Adipocyte (in vitro differentiated cells): ENCODE measurements at places on chromosomes 5 and 9.

DNA sequence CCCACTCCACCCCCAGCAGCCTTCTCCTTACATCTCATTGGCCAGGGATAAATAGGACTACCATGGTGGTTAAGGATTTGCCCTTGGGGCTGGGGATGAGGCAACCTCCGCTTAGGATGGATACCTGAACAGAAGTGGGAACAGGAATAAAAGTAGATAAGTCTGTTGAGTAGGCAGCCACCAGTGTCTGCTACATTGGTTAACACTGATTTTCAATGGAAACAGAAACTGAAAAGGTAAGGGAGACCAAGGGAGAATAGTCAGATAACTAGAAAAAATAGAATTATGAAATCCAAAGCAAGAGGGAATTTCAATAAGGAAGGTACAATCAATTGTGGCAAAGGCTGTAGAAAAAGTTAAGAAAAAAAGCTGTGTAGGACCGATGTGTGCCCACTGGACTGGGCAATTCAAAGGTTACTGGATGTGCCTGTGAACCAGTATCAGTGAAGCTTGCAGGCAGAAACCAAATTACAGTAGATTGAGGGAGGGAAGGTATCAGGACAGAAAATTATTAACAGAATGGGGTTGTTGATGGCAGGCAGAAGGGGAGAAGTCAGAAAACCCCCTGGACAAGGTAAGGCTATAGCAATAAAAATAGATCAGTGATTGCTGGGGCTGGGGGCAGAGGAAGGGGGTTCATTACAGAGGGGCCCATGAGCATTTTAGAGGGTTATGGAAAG, 48.7 kb downstream of the DNAJC21 start:
- no peak for DNase-seq

DNA sequence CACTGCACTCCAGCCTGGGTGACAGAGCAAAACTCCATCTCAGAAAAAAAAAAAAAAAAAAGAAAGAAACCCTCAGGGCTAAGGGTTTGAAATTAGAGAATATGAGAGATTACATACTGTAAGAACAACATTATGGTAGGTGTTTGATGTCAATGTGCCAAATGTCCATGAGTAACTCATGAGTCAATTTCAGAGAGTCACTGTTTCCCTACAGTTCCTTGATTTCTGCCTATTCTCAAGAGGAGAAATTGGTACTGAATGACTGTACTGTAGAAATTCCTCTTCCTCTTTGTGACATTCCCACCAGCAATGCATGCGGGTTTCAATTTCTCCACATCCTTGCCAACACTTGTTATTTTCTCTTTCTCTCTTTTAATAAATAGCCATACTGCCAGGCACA, 35.2 kb downstream of the MARVELD2 start:
- peak; percentile 57 for DNase-seq

GRCh38 chr5:69415584-69415958, 655 bp downstream of the MARVELD2 start:
- DNase-seq, result no peak

GRCh38 chr5:171871711-171872110, 86.1 kb downstream of the SMIM23 start:
- no peak for DNase-seq

DNA sequence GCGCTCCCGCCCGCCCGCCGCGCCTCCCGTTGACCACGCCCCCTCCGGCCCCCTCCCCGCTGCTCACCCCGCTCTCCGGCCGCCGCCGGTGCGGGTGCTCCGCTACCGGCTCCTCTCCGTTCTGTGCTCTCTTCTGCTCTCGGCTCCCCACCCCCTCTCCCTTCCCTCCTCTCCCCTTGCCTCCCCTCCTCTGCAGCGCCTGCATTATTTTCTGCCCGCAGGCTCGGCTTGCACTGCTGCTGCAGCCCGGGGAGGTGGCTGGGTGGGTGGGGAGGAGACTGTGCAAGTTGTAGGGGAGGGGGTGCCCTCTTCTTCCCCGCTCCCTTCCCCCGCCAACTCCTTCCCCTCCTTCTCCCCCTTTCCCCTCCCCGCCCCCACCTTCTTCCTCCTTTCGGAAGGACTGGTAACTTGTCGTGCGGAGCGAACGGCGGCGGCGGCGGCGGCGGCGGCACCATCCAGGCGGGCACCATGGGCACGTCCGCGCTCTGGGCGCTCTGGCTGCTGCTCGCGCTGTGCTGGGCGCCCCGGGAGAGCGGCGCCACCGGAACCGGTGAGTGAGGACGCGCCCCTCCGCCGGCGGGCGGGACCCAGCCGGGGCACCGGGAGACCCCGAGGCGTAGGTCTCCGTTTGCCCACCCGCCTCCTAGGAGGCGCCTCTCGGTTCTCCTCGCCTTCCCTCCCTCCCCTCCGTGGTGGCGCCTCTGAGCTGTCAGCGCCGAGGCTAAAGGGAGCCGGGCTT, at the start of gene VLDLR:
Gene VLDLR, plus strand, starts transcription at position 66 of the 739 bp plus-strand sequence. Its CDS starts 403 bp downstream, at position 469.
- peak; percentile 71 for DNase-seq

GRCh38 chr5:54873691-54874090, 111.7 kb downstream of the ESM1 start:
- DNase-seq, result no peak

- peak; percentile 68 for DNase-seq
These were observed 208.6 kb downstream of the EPB41L4A start for GRCh38 chr5:112210430-112211005.

DNA sequence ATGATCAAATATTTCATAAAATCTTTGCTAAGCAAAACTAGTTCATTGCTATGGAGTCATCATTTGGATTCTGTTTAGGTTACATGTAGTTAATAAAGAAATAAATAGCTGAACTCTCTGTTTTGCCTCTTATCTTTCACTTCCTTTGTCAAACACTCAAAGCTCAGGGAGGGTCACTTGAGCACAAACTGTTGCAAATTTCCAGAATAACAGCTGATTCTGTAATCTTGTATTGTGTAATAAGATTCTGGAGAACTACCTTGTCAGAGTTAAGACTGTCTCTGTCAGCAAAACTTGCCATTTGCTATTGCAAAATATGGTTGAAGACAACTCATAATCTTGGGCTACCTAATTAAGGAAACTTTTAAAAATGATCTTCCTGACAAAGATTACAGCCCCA, 182.0 kb upstream of the MOCS2 start:
- DNase-seq, result peak; percentile 49

DNA sequence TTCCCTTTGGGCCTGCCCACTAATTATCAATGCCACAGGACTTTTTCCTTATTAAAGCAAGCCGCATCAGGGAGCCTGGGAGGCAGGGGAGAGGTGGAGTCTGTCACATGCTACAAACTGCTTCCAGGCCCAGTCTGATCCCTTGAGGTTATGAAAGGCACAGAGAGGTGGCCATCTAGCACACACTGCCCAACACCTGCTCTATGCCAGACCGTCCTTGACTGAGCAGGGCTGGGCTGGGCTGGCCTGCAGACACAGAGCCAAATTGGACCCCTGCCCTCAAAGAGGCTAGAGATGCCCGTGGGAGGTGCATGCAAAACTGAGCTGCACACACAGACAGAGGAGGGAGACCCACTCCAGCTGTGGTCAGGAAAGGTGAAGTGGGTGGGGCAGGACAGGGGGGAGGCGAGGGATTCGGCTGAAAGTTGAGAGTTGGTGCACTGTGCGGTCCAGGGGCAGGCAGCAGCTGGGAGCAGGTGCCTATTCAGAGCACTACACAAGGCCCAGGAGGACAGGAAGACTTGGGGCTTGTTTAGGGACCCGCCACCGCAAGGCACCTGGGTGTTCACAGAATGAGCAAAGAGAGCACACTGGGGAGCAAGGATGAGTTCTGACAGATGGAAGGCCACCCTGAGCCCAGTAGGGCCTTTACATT, 36.4 kb upstream of the TCF7 start:
- DNase-seq, result no peak

DNA sequence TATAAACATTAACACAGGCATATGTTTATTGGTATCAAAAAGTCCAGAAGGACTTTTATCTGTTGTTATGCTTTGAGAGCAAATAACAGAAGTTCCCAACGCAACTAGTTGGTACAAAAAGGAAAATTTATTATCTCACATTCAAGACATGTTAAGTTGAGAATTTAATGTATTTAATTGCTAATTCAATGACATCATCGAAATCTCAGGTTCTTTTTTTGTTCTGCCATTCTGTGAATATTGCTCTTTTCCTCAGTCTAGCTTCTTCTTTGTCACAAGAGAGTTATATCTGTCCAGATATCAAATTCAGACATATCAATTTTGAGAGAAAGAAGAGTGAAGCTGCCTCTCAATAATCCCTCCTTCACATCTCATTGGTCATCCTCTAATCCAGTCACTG, 307.6 kb upstream of the PCSK5 start:
- no peak for DNase-seq

- peak; percentile 25 for DNase-seq
These were observed 193.1 kb downstream of the GLIS3 start for GRCh38 chr9:4106760-4107143.

DNA sequence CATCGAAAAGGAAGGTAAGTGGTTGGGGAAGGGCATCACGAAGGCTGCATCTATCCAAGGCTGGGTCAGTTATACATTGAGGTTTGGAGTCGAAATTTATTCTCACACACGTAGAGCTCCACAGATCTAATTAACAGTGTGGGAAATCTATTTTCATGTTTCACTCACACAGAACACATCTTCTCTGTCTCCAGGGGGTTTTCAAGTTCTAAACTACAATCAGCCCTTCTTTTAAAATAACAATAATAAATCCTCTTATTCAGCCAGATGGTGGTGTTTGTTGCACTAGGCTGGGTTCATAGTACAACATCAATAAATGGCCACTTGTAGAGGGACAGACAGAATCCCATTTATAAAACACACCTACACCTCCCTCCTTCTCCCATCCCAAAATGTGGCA, 174.5 kb upstream of the KLF9 start:
- DNase-seq, result no peak

GRCh38 chr5:54455413-54456157, at the start of gene HSPB3:
Gene HSPB3 (plus strand): TSS chr5:54455699. CDS start chr5:54455790, 91 bp downstream.
- peak; percentile 84 for DNase-seq

GRCh38 chr9:125986966-125987365, 239.8 kb downstream of the PBX3 start:
- DNase-seq, result no peak

GRCh38 chr5:53397845-53398244, 82.6 kb upstream of the FST start:
- peak; percentile 56 for DNase-seq

- peak; percentile 95 for DNase-seq
These were observed 527.2 kb downstream of the KCTD16 start for GRCh38 chr5:144697847-144698262.

DNA sequence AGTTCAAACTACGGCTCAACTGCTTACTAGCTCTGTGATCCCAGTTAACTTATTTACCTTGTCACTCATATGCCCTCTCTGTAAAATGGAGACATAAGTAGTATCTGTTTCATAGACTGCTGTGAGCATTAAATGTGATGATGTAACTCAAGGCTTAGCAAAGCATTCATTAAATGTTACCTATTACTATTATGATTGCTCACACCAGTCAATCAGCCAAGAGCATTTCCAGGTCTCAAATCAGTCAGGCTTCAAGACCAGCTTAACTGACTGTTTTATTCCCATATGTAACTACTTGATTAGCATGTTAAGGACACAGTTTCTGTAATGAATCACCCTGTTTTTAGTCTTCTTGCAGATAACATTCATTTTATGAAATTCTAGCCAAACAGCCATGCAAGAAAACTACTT, 413.3 kb downstream of the MLLT3 start:
- no peak for DNase-seq

DNA sequence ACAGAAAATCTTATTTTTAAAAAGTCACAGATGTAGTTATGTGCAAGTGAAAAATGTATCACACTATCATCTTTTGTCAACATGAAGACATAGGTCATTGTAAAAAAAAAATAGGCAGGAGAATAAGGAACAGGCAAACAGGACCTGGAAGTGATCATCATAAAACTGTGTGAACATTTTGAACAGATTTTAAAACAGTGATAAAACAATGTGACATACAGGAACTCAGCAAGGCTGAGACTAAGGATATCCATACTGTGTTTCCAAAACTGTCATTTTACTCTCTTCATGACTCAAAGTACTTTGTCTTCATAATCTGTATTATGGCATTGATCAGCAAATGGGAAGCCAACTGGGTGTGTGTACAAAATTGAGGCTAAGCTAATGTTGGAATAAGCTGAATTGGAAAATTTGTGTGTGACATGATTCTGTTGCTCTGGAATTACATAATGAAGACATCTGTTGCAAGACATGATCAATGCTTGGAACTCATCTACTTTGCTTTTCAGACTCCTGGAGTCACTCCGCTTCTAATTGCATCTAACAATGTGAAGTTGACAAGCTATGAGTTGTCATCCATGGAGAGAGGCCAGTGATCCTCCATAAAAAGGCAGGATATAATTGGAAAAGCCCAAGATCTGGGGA, 978.7 kb upstream of the NUDT12 start:
- peak; percentile 3 for DNase-seq

- no peak for DNase-seq
These were observed 106.2 kb downstream of the CMYA5 start for GRCh38 chr5:79795764-79796398.

- DNase-seq, result no peak
These were observed 17.7 kb downstream of the BRD8 start for GRCh38 chr5:138160706-138161105.

DNA sequence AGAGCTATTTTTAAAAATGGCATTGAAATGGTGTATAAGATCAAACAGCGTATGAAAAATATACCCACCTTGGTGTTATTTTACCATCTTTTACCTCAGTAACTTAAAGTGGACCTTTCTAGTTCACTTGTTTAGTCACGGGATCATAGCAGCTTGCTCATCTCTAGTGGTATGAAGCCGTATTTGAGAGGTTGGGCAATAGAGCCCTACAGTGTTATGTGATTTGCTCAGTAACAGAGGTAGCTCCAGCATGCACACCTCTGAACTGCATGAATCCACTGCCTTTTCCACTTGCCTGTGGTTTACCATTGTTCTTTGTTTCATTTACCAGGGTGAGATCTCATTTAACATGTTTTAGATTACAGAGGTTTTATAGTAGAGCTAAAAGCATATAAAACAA, 134.4 kb downstream of the ATG10 start:
- DNase-seq, result peak; percentile 59

- DNase-seq, result peak; percentile 56
These were observed 505 bp downstream of the CREB3 start for GRCh38 chr9:35732800-35733541.

DNA sequence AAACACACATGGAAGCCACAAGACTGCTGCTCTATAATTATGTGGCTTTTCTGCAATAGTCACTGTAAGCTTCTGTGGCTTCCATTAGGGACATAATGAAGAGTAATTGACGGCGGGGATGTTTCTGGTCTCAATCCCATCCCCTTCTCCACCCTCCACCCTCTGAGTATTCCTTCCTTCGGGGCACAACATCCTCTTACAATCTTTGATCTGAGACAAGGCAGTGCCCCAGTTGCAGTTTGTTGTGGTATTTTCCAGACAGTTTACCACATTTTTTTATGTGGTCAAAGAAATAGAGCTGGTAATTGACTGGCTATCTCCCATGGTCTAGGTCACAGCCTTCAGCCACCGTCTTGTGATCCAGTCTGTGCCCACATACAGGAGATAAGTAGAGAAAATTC, 277.7 kb downstream of the NR2F1-AS1 start:
- no peak for DNase-seq

- DNase-seq, result no peak
These were observed 26.2 kb upstream of the HSD17B4 start for GRCh38 chr5:119426057-119426456.

- DNase-seq, result peak; percentile 64
These were observed 612 bp upstream of the ATG10 start for GRCh38 chr5:81971111-81971711.

- no peak for DNase-seq
These were observed 39.3 kb upstream of the ADRA1B start for GRCh38 chr5:159877016-159877415.
